Activated CD4-positive, alpha-beta T cell treated with anti-CD3 and anti-CD28 coated beads, Interleukin-10, Interleukin-2, amounts not matched to agents 100 ng/mL and 50 ng/mL, durations not matched to agents 16 hours and 8 hours (primary cell): ENCODE measurements at places on chromosomes 2 and 18.

- DNase-seq: no peak
These were observed 6.1 kb upstream of the AMMECR1L start for GRCh38 chr2:127891811-127892210.

DNA sequence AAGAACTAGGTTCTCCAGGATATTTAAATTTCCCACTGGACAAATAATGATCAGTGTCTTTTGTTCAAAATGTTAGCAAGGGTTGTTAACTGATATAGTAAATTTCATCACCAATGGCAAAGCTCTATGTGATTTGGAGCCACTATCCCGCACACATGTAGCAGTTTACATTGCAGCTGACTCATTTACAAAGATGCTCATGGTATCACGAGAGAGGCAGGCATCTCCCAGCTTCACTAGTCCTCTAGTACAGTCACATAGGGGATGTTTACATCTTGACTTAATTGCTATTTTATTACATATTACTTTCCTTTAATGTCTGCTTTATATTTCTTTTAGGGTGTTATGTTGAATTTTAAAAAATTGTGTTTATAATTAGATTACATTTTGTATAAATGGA, 30.7 kb downstream of the KCNE4 start:
- DNase-seq: no peak

DNA sequence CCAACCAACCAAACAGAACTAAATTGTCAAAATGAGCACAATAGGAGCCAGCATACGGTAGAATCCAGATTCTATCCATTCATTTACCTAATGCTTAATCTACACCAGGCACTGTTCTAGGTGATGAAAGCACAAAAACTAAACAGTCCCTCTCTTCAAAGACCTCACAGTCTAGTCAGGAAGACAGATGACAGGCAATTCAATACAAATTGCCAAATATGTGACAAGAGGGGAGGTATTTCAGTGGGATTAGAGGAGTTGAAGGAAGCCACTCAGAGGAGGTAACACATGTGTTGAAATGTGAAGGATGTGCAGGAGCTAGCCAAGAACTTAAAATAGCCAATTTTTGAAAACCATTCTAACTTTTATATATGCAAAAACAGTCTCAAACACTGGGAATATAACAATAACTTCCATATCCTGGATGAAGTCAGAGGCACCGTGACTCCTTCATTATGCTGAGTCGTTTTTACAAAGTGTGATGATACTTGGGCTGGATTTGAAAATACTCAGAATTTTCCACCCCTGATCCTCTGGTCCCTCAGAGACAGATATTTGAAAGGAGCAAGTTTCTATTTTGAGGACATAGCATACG, 204.9 kb downstream of the PID1 start:
- DNase-seq: no peak

DNA sequence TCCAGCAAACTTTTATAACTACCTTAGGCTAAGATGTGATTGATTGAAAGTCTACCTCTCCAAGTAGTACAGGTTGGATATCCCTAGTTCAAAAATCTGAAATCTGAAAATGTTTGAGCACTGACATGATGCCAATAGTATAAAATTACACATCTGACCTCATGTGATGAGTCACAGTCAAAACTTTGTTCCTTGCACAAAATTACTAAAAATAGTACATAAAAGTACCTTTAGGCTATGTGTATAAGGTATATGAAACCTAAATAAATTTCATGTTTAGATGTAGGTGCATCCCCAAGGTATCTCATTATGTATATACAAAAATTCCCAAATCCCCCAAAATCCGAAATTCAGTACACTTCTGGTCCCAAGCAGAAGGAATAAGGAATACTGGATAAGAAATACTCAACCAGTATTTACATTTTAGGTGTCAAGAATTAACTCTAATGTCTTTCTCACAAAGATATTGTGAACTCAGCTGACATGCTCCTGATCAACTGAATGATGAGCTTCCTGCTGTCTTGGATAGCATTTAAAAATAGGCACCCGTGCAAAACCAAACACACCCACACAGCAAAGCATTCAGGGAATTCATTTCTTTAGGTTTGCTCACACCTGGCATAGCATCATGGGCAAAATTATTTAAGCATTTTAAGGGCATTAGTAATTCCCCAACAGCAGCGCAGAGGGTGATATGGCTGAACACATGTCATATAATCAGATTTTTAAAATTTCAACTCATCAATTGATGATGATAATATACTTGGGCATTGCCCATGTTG, 497.4 kb upstream of the MEIS1 start:
- DNase-seq: no peak

GRCh38 chr2:9655441-9656269, 24.9 kb upstream of the YWHAQ start:
- peak; percentile 93 for DNase-seq

- no peak for DNase-seq
These were observed 135.9 kb downstream of the VAPA start for GRCh38 chr18:10049747-10050146.

DNA sequence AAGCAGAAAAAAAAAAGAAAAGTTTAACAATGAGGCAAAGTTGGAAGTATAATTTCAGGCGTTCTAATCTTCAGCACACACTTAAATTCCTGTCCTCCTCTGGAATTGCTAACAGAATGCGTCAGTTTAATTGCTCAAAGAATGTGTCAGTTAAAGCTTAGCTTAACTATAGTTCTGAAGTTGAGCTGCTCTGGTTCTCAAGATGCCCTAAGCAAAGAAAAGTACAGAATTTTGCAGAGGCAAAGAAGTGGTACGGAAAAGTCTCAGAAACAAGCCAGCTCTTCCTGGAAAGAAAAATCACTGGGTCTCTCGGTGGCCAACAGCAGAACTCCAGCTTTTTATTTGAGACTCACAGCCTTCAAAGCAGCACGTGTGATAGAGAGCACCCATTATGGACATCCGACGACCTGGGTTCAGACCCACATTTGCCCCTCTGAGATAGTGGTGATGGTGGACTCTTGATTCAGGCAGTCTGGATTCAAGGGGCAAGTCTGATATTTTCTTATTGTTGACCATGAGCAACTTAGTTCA, 22.2 kb upstream of the MYO3B start:
- DNase-seq: no peak

- no peak for DNase-seq
These were observed 386.0 kb upstream of the ATP5MC3 start for GRCh38 chr2:175567435-175568061.

- DNase-seq: no peak
These were observed 191.6 kb upstream of the ID2 start for GRCh38 chr2:8490166-8490721.

DNA sequence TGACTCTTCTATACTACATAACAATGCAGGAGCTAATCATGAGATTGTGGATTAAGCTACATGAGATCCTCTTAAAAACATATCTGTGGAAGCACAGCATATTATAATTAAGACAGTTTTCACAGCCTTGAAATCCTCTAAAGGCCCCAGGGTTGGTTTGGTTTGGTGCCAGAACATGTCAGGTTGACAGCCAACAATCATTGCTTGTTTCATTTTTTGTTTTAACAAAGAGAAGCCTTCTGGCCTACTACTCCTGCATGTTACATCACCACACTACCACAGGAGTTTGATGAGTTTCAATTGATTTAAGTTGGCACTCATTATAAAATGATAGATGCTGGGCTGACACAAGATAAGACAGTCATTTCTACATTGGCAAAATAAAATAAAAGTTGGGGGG, 255.9 kb upstream of the ERBB4 start:
- DNase-seq: no peak

DNA sequence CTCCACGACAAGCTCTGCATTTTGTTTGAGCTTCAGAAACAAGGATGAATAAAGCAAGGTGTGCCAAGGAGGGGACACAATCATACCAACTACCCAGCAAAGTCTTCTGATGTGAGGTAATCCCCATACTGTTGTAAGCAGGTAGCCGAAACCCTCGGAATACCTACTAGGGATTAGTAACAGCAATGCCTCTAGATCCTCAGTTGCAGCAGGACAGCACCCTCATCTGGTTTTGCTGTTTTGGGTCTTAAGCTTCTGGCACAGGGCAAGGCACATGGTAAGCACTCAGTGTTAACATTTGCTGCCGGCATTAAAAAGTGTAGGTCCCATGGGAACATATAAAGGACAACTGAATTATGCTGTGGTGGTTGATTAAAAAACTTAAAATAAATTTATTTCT, 16.0 kb upstream of the LINC00305 start:
- no peak for DNase-seq

- DNase-seq: no peak
These were observed 91.8 kb upstream of the KLF7 start for GRCh38 chr2:207257251-207258250.

- DNase-seq: no peak
These were observed 37.4 kb downstream of the XRCC5 start for GRCh38 chr2:216146573-216146972.

DNA sequence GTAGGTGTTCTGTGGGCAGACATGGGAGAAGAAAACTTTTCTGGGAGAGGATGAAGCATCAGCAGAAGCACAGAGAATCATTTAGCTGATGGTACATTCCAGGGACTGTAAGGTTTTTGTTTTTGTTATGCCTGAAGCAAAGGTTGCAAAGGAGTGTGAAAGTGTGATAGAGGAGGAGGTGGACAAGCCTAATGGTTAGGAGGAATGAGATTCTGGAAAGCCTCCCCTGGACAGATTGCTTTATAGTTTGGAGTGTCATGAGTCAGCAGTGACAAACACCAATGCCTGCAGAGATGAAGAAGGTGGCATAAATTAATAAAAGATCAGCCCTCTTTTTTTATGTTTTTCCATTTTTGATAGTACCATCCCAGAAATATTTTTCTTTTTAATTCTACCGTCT, 171.6 kb upstream of the BOD1L2 start:
- no peak for DNase-seq

- DNase-seq: no peak
These were observed 95.3 kb downstream of the EVA1A start for GRCh38 chr2:75465317-75465984.

GRCh38 chr2:229033816-229034215, 237.3 kb downstream of the PID1 start:
- DNase-seq: no peak

GRCh38 chr2:73963385-73964120, 21.2 kb upstream of the TET3 start:
- peak; percentile 83 for DNase-seq

DNA sequence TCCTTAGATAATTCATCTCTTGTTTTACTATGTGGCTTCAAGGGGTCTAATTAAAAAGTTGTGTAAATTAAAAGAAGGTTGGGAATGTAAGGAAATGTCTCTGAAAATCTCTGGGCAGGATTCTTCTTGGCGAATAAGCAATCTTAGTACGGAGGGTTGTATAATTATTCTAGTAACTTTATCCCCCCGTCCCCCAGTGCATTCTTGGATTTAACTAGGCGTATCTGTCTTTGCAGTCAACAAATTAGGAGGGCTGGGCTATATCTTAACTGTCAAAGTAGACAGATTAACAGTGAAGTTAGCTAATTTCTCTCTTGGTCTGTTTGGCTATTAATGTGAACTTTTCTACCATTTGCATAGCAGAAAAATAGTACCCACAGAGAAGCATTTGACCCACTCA, 329.8 kb upstream of the THUMPD2 start:
- DNase-seq: no peak

GRCh38 chr18:30925795-30926194, 116.7 kb downstream of the DSC3 start:
- no peak for DNase-seq

DNA sequence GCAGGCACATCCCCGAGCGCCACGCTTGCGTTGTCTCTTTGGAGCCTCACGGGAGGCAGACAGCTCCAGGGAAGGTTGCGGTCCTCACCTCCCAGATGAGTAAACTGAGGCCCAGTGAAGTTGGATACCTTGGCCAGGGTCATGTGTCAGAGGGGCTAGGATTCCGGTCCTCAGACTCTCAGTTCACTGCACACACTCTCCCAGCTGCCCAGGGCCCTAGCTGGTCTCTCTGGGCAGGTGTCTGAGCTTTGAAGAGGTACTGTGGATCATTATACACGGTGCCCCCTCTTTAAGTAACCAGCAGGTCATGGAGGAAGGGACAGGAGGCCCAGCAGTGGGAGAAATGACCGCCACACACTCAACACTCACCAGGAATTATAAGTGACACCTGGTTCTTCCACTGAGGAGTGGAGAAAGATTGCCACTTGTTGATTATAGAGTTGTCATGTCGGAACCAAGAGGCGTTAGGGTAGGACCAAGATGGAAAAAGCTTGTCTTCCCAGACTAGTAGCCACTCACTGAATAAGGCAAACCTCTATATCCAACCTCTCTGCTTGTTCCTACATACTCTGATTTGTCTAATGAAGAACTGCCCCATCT, 588 bp downstream of the TMEM214 start:
- DNase-seq: no peak

DNA sequence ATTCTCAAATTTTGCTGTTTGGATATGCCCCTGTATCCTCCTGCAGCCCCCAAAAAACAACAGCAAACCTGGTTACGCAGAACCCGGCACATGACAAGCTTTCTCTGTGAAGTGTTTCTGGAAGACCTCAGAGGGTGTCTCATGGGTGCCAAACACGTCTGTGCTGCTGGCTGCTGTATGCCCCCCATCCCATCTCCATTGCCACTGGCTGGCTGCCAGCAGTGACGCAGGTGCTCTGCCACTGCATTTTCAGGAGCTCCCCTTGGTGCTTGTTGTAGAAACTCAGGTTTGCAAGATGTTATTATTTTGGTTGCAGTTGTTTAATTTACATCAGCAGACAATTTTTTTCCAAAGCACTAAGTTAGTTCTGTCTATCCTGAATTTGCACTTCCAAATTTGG, 166.4 kb upstream of the FANCL start:
- no peak for DNase-seq

- DNase-seq: no peak
These were observed 98.4 kb downstream of the RTTN start for GRCh38 chr18:70107091-70107490.

DNA sequence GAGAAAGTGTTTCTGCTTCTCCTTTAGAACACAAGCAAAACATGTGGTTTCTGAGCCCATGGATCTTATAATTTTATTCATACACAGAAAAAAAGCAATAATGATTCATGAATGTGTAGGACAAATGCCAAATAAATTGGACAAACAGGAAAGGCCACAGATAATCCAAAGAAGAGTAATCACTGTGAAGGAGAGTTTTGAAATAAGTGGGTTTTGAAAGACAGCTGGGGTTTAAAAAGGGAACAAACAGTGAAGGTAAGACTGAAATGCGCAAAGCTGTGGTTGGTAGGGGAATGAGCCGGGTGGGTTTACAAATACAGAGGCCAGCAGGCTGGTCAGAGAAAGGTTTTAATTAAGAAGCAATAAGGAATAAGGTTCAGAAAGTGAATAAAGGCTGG, 50.0 kb upstream of the MBOAT2 start:
- no peak for DNase-seq

DNA sequence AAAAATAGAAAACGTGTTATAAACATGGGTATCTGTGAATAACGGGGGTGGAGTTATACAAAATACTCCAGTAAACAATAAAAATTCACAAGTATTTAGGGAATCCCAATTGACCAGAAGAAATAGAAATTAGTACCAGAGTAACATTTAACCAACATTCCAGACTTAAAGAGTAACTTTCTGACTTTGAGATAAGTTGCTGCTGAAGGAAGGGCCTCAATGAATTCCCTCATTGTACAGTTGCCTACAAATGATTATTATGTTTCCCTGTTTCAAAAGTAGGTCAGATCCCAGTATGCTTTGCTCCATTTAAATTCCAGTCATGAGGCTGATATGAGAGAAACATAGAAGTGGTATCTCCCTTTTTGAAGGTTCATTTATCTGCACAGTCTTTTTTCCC, 88.3 kb upstream of the KCNH7 start:
- DNase-seq: no peak
